CD4-positive, alpha-beta T cell treated with Interleukin-10 for 1 hour (primary cell): ENCODE measurements at places on chromosomes 2 and 18.

- no peak for DNase-seq
These were observed 137.1 kb downstream of the LCLAT1 start for GRCh38 chr2:30584116-30584515.

GRCh38 chr2:72210470-72210869 is 62.8 kb upstream of the CYP26B1 start:
- DNase-seq = no peak

- no peak for DNase-seq
These were observed 1.0 kb upstream of the SNRNP200 start for GRCh38 chr2:96306370-96306769.

GRCh38 chr2:201466050-201466675 is 14.6 kb downstream of the STRADB start:
- no peak for DNase-seq

DNA sequence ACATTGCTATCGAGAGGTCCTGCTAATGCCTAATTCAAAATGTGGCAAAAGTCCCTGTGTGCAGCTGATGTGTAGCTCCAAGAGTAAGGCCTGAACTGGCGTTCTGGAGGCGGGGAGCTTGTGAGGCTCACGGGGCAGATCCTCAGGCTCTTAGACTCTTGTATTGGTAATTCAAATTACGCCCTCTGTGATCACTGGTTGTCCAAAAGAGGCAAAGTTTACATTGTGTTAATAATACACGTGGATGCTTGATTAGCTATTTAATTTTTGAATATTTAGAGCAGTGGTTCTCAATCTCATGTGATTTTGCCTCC is 12.4 kb upstream of the CRYGA start:
- DNase-seq = no peak

DNA sequence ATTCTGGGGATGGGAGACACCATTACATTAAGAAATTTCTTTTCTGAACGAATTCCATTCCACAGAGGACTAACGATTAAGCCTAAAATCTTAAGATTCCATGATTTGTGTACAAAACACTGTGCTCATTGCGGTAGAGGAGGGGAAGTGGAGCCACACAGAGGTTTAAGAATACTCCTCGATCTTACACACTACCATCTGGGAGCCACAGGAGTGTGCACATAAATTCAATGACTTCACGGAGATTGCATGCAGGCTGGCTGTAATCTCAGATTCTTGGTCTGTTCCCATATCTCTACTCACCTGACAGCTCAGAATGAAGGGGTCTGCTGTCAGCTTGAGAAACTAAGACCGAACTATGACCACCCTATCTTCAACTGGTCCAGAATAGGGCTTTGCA is 762 bp downstream of the VPS4B start:
- no peak for DNase-seq

- DNase-seq = peak; percentile 32
These were observed 9.2 kb downstream of the PTMA start for GRCh38 chr2:231717281-231718171.

- no peak for DNase-seq
These were observed 289.2 kb downstream of the LRRTM4 start for GRCh38 chr2:77232909-77233425.

GRCh38 chr2:229675569-229675968 is 38.8 kb downstream of the DNER start:
- DNase-seq = no peak

DNA sequence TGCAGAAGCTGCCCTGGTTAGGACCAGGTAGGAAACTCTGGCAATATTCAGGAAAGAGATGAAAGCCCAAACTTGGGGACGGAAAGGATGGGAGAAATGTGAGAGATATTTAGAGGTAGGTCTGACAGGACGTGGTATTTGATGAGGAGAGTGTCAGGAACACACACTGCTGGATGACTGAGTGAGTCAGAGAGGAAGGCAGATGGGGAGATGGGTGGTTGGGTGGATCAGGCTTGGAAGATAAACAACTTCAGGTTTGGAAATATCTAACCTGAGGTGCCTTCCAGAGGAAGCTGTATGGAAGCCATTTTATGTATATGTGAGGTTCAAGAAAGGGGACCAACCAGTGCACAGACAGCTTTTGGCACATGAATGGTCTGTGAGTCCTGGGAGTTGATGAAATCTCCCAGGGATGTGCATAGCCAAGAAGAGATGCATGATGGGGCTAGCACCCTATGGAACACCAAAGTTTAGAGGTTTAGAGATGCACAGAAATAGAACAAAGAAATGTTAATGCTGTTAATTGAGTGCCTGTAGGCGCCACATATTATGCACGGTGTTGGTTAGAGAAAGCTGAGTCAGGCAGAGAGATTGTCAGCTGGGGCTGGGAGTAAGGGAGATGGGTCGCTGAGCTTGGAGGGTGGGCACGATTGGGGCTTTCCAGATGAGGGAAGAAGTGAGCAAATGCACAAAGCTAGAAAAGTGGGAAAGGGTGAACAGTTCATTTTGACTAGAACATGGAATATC is 101.0 kb downstream of the VIT start:
- no peak for DNase-seq

- no peak for DNase-seq
These were observed 73.3 kb downstream of the KCNG2 start for GRCh38 chr18:79871026-79871390.

GRCh38 chr18:61817086-61817485 is 75.7 kb downstream of the RNF152 start:
- no peak for DNase-seq

DNA sequence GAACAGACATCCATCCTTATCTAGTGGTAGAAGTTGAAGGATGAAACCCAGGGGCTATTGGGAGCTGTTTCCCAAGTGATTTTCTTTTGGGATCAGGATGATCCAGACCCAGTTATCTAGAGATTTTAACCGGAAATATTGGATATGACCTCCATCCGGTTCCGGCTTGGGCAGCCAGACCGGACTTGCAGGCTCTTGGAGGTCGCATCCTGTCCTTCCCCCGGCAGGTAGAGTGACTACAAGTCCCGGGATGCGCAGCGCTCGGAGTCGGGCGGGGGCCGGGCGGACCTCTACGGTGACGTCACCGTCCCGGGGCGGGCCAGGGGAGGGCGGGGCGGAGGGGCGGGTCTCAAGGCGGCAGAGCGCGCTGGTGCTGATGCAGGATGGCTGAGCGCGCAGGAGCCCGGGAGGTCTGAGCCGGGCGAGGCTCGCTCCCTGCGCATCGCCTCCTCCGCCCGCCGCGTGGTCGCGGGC is at the start of gene KIF5C:
TSS of gene KIF5C (plus strand) at position 360 of the 474 bp plus-strand sequence. CDS start 391 bp downstream, outside the sequence.
- peak; percentile 89 for DNase-seq

DNA sequence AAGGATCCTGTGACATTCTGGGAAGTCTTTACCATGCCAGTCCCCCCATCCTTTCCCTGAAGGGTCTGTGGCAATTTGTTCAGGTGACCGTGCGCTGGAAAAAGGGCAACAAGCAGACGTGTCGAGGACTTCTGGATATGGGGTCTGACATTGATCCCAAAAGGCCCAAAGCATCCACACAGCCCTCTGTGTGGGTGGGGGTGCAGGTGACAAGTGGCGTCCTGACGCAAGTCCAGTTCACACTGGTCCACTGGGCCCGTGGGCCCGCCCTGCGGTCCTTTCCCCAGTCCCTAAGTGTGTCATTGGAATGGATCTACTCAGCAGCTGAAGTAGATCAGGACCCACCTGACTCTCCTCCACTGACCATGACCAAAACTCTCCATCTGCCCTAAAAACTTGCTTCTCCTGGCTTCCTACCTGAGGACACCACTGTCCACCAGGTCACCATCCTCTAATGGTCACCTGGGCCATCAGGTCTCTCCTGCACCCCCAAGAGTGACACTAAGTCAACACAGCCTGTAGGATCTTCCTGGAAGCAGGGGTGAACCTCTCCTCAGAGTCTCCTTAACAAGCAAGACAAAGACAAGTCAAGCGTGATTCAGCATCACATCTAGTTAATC is 85.6 kb upstream of the SLC66A3 start:
- no peak for DNase-seq

- no peak for DNase-seq
These were observed 114.3 kb downstream of the GCA start for GRCh38 chr2:162458240-162458639.

- no peak for DNase-seq
These were observed 53.1 kb downstream of the TMEM18 start for GRCh38 chr2:624096-624495.
